ENCODE measurements at places on chromosomes 5 and 9.

DNA sequence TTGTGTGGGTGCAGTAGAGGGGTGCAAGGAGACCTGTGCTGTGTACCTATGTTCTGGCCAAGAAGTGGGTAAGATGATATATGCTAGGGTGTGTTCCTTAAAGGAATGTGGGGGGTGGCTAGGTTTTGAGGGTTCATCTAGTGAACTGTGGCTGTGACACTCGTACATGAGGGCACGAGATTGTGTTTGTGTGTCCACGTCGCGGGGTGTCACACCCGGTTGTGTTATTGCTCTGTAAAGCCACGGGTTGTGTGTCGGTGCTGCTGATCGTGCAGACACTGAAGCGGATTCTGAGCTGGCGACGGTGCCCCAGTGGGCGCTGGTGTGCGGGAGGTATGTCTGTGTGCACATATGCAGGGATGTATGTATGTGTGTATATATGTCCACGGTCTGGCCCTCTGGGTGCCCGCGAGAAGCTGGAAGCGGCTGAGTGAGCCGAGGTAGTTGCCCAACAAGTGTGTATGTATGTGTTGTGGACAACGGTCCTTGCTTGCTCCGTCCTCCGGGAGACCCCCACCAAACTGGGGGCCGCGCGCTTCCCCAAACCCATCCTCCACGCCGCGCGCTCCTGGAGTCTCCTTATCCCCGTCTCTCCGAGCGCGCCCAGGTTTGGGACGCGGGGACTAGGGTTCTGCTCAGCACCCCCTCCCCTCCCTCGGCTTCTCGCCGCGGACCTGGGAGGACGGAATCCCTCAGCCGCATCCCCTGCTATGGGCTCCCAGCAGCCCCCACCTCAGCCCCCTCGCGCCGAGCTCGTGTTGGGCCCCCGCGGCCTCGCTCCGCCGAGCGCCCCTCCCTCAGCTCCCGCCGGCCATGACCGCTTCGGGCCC is 639 bp downstream of the PCDH1 start:
- peak; percentile 29 for DNase-seq

GRCh38 chr5:89302102-89302891 is 419.3 kb upstream of the MEF2C start:
- no peak for DNase-seq

DNA sequence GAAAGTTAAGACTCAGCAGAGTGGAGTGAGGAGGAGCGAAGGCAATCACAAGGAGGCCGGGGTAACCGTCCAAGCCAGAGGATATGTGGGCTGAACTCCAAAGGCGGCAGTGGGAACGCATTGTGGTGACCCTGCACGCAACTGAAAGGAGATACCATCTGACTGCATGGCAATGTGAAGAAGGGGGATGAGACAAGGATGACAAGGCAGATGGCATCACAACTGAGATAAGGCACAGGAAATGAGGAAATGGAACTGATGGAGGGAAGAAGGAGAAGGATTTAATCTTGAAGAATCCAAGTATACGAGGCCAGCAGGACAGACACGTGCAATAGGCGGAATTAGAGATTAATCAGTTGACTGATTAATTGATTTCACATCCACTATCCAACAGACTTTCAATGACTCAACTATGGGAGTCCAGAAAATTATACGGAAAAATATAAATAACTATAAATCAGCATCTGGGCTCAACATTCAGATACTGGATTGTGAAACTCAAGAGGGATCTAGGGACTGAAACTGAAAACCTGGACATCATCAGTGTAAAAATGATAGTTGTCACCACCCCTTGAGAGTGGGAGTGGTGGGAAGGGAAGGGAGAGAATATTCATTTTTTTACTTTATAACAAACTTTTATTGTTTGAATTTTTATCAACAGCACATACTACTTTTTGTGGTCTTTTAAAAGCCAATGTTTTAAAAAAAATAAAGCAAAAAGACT is 86.1 kb downstream of the ARL15 start:
- no peak for DNase-seq

DNA sequence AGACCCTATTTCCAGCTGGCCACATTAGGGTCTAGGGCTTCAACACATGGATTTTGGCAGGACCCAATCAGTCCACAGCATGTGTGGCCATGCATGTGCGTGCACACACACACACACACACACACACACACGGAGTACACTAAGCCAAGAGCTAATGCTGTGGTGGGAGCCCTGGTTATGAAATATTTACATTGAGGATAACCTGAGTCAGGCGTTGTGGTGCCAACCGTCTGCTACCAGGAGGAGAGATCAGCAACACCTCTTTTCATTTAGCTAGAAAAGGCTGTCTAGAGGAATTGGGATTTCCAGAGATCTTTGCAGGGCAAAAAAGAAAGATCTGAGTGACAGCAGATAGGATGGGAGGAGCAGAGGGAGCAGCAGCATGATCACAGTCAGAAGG is 141.5 kb downstream of the TRPM3 start:
- no peak for DNase-seq

DNA sequence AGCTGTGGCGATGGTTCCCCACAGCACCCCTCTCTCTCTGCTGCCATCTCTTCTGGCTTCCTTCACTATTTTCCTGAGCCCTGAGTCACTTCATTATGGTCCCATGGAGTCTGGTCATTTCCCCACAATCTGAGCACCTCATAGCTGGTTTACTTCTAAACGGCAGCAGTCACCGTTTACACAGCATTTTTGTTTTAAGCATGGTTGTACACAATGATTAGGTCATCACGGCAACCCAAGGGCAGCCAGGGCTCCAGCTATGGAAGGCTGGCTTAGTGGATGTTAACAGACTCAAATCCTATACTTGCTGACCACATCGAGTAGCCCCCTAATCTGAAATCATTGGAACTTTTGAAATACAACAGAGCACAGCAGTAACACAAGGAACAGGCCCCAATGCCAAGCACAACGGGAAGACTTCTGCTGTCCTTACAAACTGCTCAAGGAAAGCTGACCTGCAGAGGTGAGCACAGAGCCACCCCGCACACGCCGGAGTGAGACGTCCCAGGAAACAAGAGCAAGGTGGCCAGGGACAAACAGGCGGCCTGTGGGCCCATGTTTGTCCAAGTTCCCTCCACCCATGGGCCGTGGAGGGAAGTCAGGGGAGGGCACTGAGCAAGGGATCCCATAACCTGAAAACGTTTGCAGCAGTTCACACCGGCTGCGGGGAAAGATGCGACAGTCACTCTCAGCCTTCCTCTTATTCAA is 22.9 kb downstream of the CAMSAP1 start:
- DNase-seq: no peak

GRCh38 chr5:116521173-116521872 is 53.3 kb downstream of the SEMA6A start:
- no peak for DNase-seq

All from hematopoietic multipotent progenitor cell treated with erythropoietin and hydrocortisone succinate and interleukin-3 and kit ligand, for 15 days (in vitro differentiated cells).